ENCODE measurements at places on chromosomes 16 and 17. TPM values are rescaled to one million over a fixed set of nuclear protein-coding genes. Genes with fewer than 3 reads are reported as not detected.
A peak's percentile ranks its signal among the peaks of the same experiment; 100 is the strongest.

The VAMP2 gene
- 205 TPM for total RNA-seq

The DUSP3 gene
- 9.8 TPM for total RNA-seq

The CIITA gene
- 35.0 TPM for total RNA-seq

The SOX15 gene
- not detected for total RNA-seq

The KRTAP1-1 gene
- total RNA-seq = not detected

The ATP2A1 gene
- 1.4 TPM for total RNA-seq

The CCT6B gene
- 2.7 TPM for total RNA-seq

The CCL7 gene
- total RNA-seq = not detected

- H3K27ac ChIP-seq = no peak overlapping the region
- no peaks in the 10 kb centered on the region for H3K4me1 ChIP-seq
- no peak for DNase-seq
- H3K36me3 ChIP-seq = no peaks in the 10 kb centered on the region
- H3K27me3 ChIP-seq = no peaks in the 10 kb centered on the region
These were observed 74.7 kb downstream of the WIPI1 start for GRCh38 chr17:68382582-68383085.

GRCh38 chr17:47669081-47669480 is 19.4 kb downstream of the KPNB1 start:
- H3K27me3 ChIP-seq = no peaks in the 10 kb centered on the region
- peaks cover 95% of the 10 kb centered on the region for H3K36me3 ChIP-seq
- H3K4me1 ChIP-seq = peaks cover 8% of the 10 kb centered on the region
- H3K4me3 ChIP-seq = no peak overlapping the region
- no peak overlapping the region for H3K27ac ChIP-seq

DNA sequence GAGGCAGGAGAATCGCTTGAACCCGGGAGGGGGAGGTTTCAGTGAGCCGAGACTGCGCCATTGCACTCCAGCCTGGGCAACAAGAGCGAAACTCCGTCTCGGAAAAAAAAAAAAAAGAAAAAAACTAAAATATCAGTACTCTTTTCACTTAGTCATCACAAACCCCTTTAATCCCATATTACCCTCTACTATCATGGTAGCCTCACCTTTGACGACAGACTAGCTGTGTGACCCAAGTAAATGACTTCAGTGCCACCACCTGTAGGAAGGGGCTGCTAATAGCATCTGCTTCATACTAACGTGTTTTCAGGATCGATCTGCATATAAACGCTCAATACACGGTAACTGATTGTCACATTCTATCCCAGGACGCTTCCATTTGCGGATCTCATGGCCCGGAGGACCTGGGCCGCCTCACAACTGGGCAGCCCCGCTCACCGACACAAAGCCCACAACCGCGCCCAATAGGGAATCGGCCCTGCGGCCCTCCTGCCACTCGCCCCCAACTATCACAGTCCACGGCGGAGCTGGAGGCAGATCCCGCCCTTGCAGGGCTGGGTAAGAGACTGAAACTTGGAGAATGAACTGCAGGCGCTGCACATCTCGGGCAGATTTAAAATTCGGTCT is 1.1 kb upstream of the ZNF263 start:
- H3K4me3 ChIP-seq = peak overlapping the region; percentile 89
- H3K27me3 ChIP-seq = no peaks in the 10 kb centered on the region
- H3K27ac ChIP-seq = peak overlapping the region; percentile 97
- H3K4me1 ChIP-seq = peaks cover 25% of the 10 kb centered on the region
- DNase-seq = no peak

DNA sequence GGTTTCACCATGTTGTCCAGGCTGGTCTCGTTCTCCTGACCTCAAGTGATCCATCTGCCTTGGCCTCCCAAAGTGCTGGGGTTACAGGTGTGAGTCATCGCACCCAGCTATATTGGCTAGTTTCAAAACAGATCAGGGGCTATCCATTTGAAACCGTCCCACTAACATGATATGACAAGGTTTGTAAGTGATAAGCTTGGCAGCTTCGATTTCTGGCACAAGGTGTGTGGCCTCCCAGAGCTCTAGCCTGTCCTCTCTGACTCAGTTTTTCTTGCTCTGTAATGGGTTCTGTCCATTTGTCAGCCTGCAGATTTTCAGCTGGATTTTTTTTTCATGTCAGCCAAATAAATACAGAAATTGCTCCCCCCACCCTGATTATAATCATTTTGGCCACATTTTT is 31.8 kb upstream of the TENT4B start:
- H3K4me1 ChIP-seq = peaks cover 7% of the 10 kb centered on the region
- H3K27me3 ChIP-seq = no peaks in the 10 kb centered on the region
- H3K4me3 ChIP-seq = no peak overlapping the region
- no peaks in the 10 kb centered on the region for H3K36me3 ChIP-seq
- no peak for DNase-seq
- no peak overlapping the region for H3K27ac ChIP-seq

DNA sequence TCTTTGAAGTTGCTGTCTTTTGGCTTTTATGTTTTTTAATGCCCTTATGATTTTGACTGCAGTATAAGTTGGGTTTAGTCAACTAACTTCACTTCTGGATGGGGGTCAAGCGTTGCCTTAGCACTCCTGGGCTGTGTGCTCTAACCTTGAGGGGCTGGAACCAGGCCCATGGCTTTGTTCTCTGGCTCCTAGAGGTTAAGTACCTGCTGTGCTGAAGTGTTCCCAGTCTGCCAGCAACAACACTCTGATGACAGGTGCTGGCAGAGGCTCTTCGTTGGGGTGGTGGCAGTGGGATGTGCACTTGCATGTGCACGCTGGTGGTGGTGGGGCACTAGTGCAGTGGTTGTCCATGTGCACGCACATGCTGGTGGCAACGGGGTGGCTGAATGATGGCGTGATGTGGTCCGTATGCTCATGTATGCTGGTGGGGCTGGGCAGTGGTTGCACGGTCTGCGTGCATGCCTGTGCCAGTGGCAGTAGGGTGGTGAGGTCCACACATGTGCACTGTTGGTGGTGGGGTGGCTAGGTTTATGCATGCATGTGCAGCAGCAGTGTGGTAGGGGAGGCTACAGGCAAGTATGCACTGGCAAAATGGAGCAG is 447.8 kb upstream of the GOT2 start:
- no peak for DNase-seq
- no peak overlapping the region for H3K4me3 ChIP-seq
- no peaks in the 10 kb centered on the region for H3K36me3 ChIP-seq
- H3K4me1 ChIP-seq = no peaks in the 10 kb centered on the region
- H3K27me3 ChIP-seq = no peaks in the 10 kb centered on the region

- peaks cover 65% of the 10 kb centered on the region for H3K36me3 ChIP-seq
- no peak overlapping the region for H3K27ac ChIP-seq
- H3K4me3 ChIP-seq = no peak overlapping the region
- H3K27me3 ChIP-seq = no peaks in the 10 kb centered on the region
- peaks cover 2% of the 10 kb centered on the region for H3K4me1 ChIP-seq
- no peak for DNase-seq
These were observed 26.9 kb downstream of the VPS35 start for GRCh38 chr16:46662123-46662522.

DNA sequence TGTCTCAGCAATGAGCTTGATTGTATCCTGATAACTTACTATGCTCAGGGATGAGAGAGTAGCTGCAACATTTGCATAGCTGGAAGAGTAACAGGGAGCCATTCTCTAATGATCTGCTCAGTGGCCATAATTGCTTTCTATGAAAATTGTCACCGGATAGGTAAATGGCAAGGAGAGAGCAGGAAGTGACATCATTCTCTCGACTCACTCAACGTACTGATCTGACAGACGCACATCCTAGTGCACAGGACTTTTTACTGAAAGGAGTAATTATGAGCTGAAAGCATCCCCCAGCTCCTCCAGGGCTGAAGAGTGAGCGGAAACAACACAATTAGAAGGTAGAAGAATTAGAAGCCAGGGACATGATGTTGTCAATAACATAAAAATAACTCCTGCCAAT is 71.8 kb downstream of the IRX5 start:
- DNase-seq = no peak
- no peaks in the 10 kb centered on the region for H3K36me3 ChIP-seq
- no peaks in the 10 kb centered on the region for H3K4me1 ChIP-seq

- no peaks in the 10 kb centered on the region for H3K4me1 ChIP-seq
- H3K36me3 ChIP-seq = no peaks in the 10 kb centered on the region
- H3K27me3 ChIP-seq = no peaks in the 10 kb centered on the region
- no peak overlapping the region for H3K27ac ChIP-seq
These were observed 31.1 kb downstream of the RAI1 start for GRCh38 chr17:17712268-17712924.

DNA sequence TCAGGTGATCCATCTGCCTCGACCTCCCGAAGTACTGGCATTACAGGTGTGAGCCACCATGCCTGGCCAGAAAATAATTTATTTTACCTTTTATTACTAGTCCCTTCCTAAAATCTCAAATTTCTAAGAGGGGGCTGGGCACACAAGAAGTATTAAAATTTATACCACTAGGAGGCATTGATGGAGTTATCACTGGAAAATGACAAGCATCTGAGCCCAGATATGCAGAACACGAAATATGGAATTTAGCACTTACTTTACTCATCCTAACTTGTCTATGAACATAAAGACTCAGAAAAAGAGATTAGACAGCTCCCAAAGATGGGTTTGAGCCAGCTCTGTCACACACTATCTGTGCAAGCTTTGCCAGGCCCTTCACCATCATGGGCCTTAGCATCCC is 46.4 kb downstream of the STAT5A start:
- H3K4me1 ChIP-seq = no peaks in the 10 kb centered on the region
- H3K27ac ChIP-seq = no peak overlapping the region
- DNase-seq = no peak
- H3K27me3 ChIP-seq = no peaks in the 10 kb centered on the region
- H3K4me3 ChIP-seq = no peak overlapping the region
